ENCODE measurements at places on chromosomes 12 and 14.

- DNase-seq, result no peak
Observed at GRCh38 chr14:89640141-89640540, 223.1 kb upstream of the FOXN3 start.

- no peak for DNase-seq
Observed at GRCh38 chr12:125983094-125983783, 918.0 kb downstream of the AACS start.

- no peak for DNase-seq
Observed at GRCh38 chr14:102893452-102893851, 29.0 kb upstream of the AMN start.

DNA sequence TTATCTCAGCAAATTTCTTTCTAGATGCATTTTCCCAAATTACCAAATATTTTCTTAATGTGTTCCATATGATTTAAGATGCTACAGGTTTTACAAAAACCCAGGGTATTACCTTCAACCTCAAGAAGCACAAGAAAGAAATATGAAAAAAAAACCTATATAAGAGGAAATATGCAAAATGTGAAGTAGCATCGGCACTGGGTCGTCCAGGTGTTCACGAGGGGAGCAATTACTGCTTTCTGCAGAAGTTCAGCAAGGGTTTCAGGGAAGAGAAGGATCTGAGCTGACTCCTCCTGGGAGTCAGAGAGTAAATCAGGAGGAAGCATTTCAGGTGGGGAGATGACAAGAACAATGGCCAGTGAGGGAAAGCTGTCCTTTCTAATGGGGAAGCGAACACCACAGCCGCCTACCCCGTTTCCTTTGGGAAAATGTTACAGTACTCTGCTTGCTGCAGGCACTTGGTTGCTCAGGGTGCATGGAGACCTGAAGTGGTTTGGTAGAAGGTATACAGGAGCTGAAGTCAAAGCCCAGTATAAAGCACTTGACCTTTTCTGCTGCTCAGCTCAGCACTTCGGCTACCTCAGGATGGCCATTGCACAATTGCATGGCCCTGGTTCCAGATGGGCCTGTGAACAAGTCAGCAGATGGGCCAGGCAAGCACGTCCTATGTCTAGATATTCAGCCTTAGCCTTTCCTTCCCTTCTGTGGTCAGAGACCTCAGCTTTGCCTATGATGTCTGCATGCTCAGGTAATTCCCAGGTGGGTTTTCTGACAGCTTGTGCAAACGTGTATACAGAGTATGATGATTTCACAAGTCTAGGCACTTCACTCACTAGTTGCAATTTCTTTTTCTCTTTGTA, 155.6 kb downstream of the PAX9 start:
- DNase-seq, result no peak

DNA sequence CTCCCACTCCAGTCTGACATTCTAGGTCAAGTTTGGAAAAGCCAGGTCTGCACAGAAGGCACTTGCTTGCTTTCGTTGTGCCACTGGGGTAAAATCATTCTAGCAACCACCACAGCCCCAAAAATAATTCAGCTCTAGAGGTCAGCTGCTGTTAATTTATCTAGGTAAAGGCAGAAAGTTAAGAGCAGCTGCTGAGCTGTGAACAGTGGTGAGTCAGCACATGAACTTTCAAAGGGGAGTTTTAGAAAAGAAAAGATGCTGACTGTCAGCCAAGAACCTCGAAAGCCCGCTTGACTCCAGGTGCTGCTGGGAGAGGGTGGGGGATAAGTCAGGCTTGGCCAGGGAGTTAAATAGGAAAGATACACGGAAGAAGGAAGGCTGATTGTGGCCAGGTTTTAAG, 12.7 kb downstream of the CCDC197 start:
- DNase-seq, result no peak

DNA sequence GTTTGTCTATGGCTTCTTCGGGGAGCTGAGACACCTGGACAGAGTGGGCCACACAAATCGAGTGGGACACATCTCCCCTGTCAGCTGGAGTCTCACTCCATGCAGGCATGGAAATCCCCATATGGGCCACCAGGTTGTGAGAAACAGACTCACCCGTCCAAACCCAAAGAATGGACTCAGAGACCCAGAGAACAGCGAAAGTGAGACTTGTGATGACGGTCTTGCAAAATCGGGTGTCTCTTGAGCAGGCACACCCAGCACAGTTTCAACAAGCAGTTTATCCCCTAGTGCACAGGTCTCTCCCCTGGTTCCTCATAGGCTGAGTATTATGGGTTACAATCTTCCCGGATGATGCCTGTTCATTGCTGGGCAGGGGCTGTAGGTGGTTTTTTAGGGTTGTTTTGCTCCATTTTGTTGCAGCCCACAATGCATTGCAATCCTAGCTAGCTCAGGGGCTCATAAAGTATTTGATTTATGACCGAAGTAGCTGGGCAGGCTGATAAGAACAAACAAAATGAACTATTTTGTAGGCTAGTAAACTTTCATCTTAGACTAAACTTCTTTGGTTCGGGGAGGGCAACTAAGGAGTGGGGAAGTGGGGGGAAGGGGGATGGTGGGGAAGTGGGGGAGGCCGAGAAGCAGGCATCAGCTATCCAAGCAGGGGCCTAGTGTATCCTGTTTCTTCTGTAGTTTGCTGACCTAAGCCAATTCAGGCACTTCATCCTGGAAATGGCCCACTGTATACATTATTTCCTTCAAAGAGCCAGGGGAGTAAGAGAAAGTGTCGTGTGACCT, 45.3 kb downstream of the IQSEC3 start:
- no peak for DNase-seq

DNA sequence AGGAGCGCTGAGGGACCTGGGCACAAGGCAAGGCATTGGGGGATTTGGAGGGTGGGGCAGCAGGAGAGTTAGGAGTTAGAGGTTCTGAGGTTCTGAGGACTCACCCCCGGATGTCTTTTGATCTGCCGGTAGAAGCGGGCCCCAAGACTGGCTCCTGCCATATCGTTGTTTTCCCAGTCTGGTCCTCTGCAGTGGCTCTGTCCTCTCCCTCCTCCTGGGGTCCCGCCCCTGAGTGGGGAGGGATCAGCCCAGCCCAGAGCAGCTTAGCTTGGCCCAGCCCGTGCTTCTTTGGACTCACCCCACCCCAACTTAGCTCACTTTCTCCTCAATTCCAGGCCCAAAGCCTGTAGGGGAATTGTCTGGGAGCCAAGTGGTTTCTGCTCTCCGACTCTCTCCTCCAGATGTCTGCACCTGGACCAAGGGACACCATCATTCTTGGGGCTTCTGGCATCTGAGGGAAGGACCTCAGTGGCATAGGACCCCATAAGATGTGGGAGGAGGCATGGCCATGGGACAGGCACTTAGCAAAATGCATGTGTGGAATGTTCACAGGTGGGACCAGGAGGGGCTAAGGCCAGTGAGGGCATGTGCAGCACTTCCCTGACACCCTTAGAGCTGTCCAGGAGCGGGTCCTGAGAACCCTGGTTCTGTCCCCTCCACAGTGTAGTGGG, 7.5 kb downstream of the SHMT2 start:
- DNase-seq, result no peak

- no peak for DNase-seq
Observed at GRCh38 chr14:73717266-73717665, 3.1 kb upstream of the PNMA1 start.

GRCh38 chr12:84701041-84701440, 211.6 kb downstream of the SLC6A15 start:
- DNase-seq, result no peak

GRCh38 chr12:62817556-62818271, 117.2 kb downstream of the PPM1H start:
- DNase-seq, result no peak

DNA sequence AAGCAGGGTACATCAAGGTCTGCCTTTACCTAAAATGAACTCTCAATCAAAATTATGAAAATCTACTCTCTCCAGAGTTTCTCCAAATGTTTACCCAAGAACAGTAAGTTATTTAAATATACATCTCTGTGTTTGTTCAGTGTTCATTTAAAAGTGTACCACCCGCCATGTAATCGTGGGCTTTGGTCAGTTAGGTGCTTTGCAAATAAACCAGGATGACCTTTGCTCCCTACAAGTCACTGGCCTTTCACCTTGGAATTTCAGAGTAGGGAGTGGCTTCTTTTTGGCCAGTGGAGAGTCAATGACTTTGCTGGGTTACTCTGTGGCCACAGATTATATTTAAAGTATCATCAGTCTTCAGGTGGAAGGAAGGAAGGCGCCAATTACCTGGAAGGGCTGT, 74.6 kb upstream of the PTPRB start:
- no peak for DNase-seq

DNA sequence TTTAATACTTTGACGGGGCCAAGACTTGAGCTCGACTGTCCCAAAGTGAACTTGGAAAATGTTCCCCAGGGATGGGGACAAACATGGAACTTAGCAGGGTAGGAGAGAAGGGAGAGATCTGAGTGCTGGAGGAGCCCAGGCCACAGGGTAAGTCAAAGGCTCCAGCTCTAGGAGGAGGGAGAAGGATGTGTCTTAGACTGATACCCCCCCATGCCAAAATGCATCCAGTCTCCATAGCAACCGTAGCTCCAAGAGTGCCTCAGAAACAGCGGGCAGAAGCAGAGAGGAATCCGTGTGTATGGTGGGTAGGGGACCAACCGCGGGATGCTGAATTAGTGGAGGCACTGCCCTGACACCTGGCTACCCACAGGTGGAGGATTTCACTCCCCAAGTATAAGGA, 845 bp upstream of the AGAP2 start:
- DNase-seq, result no peak

GRCh38 chr12:6200256-6201212, at the start of gene CD9:
Gene CD9 (plus strand): TSS chr12:6200400. CDS start chr12:6200500, 100 bp downstream.
- DNase-seq, result peak; percentile 59

GRCh38 chr14:35797796-35798195, 11.3 kb downstream of the RALGAPA1 start:
- no peak for DNase-seq

DNA sequence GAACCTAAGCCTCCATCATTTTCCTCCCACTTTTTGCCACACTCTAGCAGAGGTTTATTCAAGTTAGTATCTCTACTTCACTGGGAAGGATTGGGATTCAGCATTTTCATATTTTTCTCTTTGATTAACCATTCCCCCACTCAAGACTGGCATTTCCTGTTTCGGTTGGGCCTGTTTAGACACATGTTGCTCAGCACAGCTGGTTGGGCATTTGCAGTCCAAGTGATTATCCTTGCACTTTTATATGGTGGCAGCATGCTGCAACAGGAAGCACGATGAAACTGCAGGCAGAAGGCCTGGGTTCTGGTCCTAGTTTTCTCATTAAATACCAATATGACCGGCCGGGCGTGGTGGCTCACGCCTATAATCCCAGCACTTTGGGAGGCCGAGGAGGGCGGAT, 182.9 kb upstream of the GRIN2B start:
- DNase-seq, result no peak

- no peak for DNase-seq
Observed at GRCh38 chr12:130116791-130117190, 45.5 kb upstream of the FZD10 start.

- DNase-seq, result no peak
Observed at GRCh38 chr14:51620056-51620455, 31.7 kb upstream of the FRMD6 start.

GRCh38 chr12:62123721-62124203, 136.4 kb upstream of the USP15 start:
- DNase-seq, result peak; percentile 26

- no peak for DNase-seq
Observed at GRCh38 chr12:90124289-90124688, 415.7 kb upstream of the ATP2B1 start.

DNA sequence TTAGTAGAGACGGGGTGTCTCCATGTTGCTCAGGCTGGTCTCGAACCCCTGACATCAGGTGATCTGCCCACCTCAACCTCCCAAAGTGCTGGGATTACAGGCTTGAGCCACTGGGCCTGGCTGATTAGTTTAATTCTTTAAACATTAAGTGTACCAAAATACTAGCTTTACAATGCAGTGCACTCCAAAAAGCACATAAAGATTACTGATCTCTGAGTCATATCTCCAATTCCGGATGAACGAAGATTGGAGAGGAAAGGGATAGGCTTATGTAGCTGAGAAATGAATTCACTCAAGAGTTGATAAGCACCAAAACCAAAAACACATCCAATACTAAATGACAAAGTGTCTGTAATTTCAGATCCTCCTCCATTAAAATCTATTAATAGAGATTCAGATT, 15.1 kb downstream of the NAV3 start:
- DNase-seq, result no peak

DNA sequence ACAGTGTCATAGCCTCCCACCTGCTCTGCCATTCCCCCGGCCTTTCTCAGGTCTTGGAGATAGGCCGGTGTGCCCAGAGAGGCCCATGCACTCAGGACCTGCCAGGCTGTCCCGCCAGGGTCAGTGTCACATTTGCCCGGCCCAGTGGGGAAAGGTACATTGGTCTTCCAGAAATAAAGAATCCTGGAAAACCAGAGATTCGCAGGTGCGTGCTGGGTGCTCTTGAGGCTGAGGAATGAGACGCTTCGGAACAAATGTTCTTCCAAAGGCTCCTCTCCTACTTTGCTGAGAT, 205.8 kb upstream of the RTL1 start:
- no peak for DNase-seq

DNA sequence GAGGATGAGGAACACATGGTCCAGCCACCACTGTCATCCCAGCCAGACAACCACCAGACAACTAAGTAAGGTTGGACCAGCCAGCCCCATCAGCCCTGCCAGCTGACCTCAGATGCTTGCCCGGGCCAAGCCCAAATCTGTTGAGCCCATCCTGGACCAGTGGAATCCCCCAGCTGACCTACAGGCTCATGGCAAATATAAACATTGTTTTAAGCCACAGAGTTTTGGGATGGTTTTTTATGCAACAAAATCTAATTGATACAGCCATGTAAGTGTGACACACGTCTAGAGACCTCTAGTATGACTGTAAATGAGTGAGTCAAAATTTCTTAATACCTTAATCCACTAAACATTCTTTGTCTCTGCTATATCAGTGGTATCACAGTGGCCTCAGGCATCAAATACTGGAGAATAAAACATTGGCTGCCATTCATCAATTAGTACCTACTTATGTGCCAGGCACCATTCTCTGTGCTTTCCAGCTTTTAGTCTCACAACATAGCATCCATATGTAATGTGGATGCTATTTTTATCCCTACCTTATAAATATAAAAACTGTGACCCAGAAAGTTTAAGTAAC, 24.2 kb upstream of the NT5DC3 start:
- DNase-seq, result no peak

Measured in activated CD8-positive, alpha-beta memory T cell treated with anti-CD3 and anti-CD28 coated beads, Interleukin-2, amount 50 U/mL, for 4 hours (primary cell).